ENCODE measurements at places on chromosomes 4 and X. TPM values are rescaled to one million over a fixed set of nuclear protein-coding genes. Genes with fewer than 3 reads are reported as not detected.

The STATH gene
- polyA plus RNA-seq = not detected

The HEPH gene
- 0.53 TPM for polyA plus RNA-seq

DNA sequence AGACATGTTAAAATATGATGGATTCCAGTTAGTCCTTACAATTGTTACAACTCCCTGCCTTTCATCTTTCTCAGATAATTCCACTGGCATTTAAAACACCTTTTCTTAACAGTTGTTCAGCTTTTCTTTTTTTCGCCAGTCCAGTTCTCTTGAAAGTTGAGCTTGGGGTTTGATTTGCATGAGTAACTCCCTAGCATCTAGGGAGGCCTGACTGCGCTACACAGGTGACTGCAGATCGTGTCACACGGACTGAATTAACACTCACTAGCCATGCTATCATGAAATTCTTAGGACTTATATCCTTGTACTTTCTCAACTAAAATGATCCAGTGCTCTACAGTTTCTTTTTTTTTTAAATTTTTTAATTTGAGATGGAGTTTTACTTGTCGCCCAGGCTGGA lies 69.8 kb downstream of the ARHGAP24 start:
- no peak for DNase-seq

DNA sequence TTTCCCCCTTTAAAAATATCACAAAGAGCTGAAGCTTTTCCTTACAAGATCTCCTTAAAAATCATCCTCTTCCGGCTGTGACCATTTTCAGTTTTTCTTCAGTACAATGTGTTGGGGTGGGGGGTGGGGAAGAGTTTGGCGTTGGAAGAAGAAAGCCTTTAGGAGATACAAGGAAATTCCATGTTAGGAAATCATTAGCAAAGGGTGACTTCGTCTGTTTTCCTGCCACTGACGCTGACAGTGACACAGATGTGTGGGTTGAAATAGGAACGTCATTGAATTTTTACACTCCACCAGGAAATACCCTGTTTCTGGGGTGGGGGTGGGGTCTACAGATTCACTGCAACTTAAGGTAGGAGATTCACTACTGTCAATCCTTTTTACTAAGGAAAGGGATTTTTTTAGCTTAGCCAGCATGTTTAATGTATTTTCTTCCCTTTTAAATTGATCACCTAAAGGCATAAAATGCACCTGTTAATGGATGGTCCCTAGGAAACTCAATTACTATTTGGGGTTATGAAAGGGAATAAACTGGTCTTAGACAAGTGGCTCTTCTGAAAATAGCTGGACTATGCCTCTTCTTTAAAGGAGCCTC lies 3.9 kb downstream of the MAMLD1 start:
- DNase-seq = no peak

- no peak for DNase-seq
These were observed 2.7 kb upstream of the UGT2B15 start for GRCh38 chr4:68673143-68673542.

DNA sequence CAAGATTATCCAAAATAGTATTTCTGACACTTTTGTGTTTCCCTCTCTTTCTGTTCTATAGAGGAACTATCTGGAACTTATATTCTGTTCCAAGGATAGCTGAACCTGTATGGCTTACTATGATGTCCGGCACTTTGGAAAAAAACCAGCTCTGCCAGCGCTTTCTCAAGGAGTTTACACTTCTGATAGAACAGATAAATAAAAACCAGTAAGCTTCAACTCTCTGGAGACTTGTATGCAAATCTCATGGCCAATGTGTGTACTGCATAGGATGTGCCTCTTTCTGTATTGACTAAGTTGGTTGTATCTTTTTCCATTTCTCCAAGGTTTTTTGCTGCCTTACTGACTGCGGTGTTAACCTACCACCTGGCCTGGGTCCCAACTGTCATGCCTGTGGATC lies 92.5 kb downstream of the FNIP2 start:
- no peak for DNase-seq

DNA sequence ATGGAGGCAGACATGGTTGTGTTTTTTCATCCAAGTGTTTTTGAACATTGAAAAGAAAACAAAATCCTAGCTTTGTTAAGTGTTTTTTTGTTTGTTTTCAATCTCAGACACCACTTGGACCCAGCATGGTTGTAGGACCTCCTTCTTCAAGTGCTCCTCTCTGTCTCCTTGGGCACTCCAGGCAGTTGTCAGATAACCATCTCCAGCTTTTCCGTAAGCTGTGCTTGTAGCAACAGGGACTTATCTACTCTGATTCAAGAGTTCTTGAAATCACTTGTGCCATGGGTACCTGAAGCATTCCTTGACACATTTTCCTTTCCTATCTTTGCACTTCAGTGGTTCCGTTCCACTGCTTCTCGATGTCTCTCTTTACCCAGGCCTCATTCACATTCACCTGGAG lies 334.9 kb upstream of the DDX53 start:
- no peak for DNase-seq

- no peak for DNase-seq
These were observed at the start of gene STARD8 for GRCh38 chrX:68647156-68647957. TSS of gene STARD8 (plus strand) at chrX:68647666. CDS start at chrX:68647883, 217 bp downstream.

- no peak for DNase-seq
These were observed 218.8 kb upstream of the ANXA10 start for GRCh38 chr4:167873496-167873895.

DNA sequence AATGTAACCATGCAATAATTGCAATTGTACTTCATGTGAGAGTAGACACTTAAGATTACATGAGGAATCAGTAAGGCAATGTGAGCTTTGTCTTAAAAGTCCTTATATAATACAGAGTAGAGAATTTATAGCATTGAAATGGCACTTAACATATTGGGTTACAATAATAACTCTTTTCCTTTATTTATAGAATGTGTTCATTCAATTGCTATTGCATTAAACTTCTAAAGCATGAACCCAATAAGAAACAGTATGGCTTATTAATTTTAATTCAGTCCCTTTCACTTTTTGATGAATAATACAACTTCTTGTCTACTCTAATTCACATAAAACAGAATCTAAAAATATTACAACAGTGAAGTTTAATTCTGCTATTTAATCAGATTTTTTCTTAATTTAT lies 174.2 kb upstream of the PABPC4L start:
- no peak for DNase-seq

DNA sequence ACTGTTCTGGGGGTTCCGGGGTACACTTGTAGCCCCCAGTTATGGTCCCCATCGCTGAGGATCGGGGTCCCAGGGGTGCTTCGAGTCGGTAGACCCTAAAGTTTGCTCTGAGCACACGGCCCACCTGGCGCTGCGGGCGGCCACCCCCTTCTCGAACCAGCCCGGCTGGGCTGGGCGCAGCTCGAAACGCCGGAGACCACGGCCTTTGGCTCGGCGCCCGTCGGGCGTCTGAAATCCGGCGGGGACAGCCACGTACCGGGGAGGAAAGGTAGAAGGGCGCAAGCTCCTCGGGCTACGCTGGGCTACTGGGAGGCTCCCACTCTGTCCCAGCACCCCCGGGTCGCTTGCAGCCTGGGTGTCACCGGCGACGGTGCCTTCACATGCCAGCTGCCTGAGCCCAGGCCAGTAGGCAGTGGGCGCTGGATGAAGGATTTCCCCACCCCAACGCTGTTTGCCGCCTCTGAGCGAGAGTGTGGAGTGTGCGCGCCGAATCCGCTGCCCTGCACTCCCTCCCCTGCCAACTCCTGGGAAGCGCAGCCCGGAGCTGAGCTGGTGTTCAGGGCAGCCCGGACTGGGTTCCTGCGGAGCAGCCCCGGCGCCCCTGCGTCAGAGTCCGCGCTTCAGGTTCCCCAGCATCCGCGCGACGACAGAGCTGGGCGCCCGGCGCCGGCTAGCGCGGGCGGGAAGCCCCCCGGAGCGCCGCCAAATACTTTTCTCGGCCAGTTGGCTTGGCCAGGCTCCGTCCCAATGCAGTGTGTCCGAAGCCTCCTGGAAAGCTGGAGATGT lies 637 bp downstream of the MAMLD1 start:
- no peak for DNase-seq
